NCI-H1092 (cell line): ENCODE measurements at places on chromosomes 1 and 21.

DNA sequence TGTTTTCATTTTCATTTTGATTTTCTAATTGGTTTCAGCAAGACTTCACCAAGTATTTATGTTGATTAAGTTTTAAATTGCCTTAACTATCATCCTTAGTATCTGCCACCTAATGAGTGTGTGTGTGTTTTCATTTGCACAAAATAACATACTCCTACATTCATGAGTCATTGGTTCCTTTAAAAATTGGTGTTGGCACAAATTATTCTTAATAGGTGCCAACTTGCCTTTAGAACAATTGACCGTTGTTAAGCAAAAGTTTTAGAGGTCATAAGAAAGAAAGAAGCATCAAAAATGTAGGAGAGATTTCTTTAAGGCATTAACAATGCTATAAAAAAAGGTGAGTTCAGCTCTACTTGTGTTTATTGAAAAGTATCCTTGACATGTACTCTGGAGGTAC is 77.5 kb downstream of the FNBP1L start:
- no peak for DNase-seq

DNA sequence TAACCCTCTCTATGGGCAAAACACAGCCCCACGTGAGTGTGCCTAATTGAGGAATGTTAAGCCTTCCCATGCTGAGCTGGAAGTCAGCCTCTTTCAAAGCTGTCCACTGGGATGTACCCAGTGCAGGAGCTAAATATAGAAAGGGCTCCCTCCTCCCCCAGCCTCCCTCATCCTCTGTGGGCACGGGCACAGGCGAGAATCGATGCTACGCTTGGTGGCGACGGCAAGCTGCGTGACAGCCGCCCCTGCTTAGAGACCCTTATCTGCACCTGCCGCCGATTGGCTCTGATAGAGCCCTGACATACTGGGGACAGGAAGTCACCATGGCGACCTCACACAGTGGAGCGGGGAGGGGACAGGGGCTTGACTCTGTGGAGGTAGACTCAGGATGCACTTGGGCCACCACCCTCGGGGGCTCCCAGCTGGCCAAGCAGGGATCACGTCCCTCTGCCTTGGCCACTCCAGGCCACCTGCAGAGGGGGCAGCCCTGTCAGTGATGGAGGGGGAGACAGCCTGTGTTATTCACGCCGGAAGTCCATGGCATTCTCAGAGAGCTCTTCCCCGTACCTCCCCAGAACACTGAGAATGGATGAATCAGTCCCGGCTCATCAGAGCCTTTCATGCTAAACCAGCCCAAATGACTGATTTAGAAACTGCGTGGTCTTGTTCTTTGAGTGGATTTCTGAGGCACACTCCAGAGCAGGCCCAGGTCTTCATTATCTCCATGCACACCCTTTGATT is 84.8 kb downstream of the KCND3 start:
- peak; percentile 91 for DNase-seq

- DNase-seq = peak; percentile 38
These were observed 123.5 kb downstream of the TIAM1 start for GRCh38 chr21:31220575-31220974.

DNA sequence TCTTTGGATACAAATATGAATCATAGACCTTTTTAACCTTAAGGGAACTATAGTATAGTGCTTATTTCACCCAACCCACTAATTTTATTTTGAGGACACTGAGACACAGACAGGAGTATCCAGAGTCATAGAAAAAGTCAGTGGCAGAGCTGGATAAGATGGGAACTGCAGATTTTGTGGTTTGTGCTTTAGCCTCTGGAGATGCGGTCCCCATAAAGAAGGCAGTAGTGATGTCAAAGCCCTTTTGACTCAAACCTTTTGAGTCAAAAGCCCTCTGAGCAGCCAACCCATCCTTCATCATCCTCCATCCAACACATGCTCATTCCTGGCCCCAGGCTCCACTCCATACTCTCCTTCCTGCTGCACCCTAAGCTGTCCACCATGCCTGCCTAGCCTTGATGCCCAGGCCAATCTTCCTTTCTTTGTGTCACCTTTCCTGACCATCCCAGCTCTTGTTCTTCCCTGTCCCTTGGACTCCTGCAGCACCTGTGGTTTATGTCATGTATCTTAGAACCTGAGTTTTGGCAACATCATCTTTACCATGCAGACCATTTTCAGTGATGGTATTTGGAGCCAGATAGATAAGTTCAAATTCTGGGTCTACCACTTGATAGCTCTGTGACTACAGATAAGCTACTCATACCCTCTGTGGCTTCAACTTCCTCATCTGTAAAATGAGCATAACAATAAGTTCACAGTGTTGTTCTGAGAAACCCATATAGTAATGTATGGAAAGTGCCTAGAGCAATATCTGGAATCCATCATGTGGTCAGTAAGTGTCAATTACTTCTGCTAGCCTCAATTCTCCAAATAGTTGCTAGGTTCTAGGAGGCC is 20.1 kb downstream of the SLAMF1 start:
- DNase-seq = no peak

DNA sequence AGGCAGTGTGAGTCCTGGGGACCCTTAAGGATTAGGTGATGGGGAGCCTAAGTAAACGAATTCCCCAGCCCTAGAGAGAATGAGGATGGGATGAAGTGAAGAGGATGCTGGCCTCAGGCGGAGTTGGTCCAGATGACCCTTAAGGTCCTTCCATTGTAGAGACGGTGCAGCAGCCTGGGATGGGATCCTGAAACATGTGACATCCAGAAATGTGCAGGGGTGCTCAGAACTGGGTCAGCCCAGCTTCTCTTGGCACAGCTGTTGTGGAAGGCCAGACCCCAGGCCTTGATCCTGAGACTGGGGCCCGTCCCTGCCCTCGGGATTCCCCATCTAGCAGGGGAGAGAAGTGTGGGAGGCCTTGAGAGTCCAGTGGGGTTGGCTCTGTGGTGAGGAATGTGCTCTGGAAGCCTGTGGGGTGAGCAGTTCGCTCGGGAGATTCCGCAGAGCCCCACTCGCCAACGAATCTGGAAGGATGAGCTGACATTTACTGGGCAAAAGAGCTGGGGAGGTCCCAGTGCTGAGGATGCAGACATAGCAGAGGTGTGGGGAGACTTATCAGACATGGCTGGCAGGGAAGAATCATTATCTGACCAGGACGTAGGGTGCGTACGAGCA is 28.1 kb downstream of the A3GALT2 start:
- no peak for DNase-seq

DNA sequence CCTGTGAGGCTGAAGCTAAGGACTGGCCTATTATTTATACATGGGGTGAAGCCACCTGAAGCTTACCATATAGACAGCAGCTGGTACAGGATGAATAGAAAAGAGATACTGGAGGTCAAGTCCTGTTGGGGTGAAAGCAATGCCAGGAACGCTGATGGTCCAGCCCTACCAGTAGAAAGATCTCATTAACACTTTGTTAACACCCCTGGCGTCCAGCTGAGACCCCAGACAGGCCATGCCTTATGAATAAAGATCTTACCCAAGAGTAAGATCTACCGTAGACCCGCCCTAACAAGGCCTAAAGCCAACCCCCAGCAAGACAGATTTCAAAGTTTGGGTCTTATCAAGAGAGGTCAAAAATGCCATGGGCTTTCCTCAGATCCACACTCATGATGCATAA is 34.7 kb downstream of the ST3GAL3 start:
- DNase-seq = no peak

DNA sequence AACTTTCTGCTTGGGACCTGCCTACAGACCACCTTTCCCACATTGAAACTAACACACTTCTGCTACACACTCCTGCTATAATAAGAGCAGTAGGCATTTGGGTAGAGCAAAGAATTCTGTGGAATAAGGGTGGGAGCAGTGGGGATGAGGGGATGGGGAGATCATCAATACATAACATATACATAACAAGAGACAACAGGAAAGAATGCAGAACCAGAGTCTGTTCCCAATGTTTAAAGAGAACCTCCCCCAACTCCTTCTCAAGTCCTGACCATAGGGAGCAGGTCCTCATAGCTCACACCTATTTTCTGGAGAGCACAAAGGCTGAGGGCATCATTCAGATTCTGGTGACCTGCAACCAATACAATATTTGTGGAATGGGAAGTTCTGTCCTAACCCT is 121.6 kb upstream of the BARHL2 start:
- no peak for DNase-seq

GRCh38 chr1:168469690-168470089 is 74.1 kb downstream of the XCL2 start:
- DNase-seq = no peak

- DNase-seq = no peak
These were observed 27.2 kb downstream of the TCEANC2 start for GRCh38 chr1:54080598-54081049.

DNA sequence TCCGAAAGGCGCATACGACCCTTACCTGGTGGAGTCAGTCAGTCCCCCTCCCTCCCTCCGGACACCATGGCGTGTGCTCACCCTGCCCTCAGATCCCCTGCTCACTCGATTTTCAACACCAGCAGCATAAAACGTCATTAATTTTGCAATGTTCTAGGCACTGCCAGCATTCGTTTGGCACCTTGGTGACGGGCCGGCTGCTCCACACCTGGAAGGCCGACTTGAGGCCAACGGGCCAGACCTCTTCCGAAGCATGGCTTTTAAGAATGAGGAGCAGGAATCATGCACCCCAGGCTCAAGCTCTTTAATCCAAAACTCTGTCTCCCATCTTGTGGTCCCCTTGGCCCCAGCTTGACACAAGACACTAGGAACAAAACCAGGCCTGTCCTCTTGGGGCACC is 33.1 kb downstream of the NPHP4 start:
- DNase-seq = no peak

DNA sequence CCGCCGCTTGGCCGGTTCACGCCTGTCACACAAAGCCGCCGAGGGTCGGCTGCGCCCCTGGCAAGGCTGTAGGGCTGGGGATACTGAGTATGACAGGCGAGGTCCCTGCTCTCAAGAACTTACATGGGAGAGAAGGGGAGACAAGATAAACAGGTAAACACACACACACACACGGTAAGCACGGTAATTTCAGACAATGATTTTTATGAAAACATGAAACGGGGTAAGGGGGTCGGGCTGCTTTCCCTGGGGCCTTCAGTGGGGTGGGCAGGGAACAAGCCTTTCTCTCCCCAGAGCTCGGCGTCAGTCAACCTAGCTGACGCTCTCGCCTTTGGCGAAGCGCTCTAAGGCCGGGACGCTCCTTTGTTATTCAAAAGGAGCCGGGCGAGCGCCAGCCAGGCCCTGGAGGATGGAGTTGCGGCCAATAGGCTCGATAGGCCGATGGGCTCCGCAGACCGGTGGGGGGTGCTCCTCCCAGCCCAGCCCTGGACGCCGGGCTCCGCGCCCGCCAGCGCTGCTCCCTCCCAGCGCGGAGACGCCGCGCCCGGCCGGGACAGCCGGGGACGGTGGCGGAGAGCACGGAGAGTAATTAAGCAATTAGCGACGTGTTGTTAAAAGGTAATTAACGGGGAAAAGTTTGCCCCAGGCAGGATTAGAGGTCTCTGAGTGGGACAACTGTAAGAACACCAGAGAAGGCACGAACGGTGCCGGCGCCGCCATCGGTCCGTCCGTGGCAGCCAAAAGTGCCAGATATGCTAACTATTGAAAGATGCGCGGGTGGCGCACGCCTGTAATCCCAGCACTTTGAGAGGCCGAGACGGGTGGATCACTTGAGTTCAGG is 950 bp upstream of the INKA2 start:
- DNase-seq = peak; percentile 50

- no peak for DNase-seq
These were observed 75.9 kb downstream of the LRRC8C start for GRCh38 chr1:89708751-89709375.

GRCh38 chr1:109655615-109656519 is at the start of gene GSTM4:
Gene GSTM4, plus strand, starts transcription at chr1:109656099. Its CDS starts 291 bp downstream, at chr1:109656390.
- DNase-seq = peak; percentile 17

GRCh38 chr1:207579436-207579799 is 65.5 kb upstream of the CR1L start:
- peak; percentile 20 for DNase-seq

GRCh38 chr1:12271033-12271432 is 41.2 kb downstream of the VPS13D start:
- no peak for DNase-seq

- DNase-seq = no peak
These were observed 898 bp upstream of the TMEM200B start for GRCh38 chr1:29124366-29125236.

DNA sequence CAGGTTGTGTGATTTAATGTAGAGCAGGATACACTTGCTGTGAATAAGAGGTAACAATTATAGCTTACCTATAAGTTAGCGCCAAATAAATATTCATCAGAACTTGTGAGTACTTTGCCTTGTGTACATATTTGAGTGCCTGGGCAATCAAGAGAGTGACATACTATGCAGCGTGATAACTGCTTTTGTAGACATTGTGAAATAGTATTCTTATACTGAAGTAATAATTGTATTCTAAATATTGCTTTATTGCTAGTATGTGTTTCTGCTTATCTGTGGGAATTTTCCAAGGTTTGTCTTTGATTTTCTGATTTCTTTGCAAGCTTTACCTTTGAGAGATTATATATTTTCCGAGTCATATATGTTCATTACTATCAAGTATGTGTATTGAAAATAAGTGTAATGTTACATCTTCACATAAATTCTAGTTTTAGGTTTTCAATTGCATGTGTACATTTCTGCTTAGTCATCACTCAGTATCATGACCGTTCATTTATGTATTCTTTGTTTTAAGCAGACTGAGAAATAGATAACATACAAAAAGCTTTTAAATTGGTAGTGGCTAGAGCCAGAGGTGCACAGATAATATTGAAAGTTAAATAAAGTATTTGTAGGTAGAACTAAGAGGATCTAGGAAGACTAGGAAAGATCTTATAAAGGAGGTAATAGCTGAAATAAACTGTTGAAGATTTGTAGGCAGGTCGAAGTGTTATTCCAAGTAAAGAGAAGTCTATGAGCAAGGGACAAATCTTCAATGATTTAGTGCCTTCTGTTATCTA is 19.5 kb downstream of the USP25 start:
- no peak for DNase-seq

- no peak for DNase-seq
These were observed 26.2 kb upstream of the PADI4 start for GRCh38 chr1:17281775-17282181.

DNA sequence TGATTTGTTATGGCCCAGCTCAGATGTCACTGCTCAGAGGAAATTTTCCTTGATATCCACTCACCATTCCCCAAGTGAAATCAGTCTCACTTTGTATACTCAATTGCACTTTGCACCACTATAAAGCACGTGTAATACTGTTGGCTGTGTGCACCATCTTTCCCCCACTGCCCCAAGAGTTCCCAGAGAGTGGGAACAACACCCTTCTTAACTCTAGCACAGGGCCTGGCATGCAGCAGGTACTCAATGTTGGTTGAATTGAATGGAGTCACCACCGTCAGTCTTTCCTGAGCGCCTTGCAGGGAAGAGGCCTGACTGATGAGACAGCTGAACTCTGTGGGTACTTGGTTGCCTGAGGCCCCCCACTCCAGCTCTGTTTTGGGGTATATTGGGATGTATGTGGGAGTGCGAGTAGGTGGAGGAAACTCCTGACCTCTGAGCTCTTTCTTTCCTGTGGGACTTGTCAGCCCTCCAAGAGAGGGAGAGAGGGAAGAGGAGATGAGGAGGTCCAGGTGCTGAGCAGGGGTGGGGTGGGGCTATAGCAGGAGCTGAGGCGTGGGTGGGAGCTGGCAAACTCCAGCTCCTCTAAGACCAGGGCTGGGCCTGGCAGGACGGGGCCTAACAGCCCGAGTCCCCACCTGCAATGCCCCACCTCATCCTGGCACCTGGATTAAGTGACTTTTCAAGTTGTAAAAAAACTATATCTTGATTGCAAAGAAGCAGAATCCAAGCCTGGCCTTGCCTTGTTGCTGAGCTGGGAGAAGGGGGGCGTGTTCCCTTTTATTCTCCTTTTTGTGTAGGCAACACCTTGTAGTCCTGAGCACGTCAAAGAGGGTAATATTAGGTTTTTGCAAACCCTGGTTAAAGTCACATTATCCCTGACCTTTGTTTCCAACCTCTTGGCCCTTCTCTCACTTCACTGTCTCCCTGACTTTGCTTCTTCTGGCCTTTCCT is 19.4 kb upstream of the WASF2 start:
- no peak for DNase-seq
